ENCODE measurements at places on chromosomes 6 and 20.

- no peak for DNase-seq
Observed at GRCh38 chr6:155493694-155494143, 38.1 kb upstream of the NOX3 start.

- DNase-seq, result no peak
Observed at GRCh38 chr6:16697437-16698161, 63.7 kb downstream of the ATXN1 start.

DNA sequence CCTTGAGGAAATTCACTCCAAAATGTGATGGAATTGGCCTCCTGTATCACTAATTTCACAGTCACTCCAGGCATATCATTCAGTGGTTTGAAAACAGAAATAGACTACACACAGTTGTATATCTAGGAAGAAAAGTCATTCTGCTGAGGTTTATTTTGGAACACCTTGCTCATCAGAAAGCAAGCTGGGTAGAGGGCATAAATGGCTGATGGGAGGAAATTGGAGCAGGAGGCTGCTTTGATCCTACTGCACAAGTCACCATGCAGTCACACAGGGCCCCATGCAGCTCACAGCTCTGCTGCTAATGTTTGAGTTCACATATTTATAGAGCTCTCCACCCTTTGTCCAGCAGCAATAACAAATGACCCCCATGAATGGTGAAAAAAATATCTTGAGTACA is 12.3 kb downstream of the NHLRC1 start:
- DNase-seq, result no peak

DNA sequence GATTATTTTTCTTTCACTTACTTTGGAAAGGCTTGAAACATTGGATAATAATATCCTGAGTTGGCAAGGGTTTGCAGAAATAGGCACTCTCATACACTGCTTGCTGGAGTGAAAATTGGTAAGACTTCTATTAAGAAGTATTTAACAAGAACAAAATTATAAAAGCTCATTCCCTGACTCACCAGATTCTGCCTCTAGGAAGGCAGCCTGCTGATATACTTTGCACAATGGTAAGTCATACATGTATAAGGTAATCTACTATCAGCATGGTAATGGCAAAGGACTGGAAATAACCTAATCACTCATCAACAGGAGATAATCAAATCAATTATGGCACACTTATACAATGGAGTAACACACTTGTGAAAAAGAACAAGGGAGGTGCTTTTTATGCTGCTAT is 85.8 kb downstream of the PLCG1 start:
- DNase-seq, result no peak

DNA sequence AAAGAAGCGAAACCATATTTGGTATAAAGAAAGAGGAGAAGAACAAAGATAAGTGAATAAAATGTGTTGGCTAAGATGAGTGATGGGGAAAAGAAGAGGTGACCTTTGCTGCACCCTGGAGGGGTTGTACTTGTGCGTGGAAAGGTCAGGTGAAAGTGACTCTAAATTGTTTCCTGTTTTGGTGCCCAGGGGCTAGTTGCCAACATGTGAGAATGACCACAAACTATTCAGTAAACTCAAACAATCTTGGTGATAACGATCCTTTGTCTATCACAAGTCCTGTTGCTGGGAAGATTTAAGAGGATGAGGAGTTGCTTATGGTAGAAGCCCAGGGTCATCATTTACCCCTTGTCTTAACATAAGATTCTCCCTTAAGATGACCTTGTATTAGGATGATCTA is 57.9 kb downstream of the ADGRF5 start:
- DNase-seq, result no peak

- no peak for DNase-seq
Observed at GRCh38 chr6:27293436-27294098, 18.5 kb downstream of the POM121L2 start.

GRCh38 chr6:30169658-30170614 is 6.6 kb downstream of the TRIM15 start:
- DNase-seq, result no peak

- no peak for DNase-seq
Observed at GRCh38 chr6:151111670-151112069, 128.1 kb upstream of the AKAP12 start.

DNA sequence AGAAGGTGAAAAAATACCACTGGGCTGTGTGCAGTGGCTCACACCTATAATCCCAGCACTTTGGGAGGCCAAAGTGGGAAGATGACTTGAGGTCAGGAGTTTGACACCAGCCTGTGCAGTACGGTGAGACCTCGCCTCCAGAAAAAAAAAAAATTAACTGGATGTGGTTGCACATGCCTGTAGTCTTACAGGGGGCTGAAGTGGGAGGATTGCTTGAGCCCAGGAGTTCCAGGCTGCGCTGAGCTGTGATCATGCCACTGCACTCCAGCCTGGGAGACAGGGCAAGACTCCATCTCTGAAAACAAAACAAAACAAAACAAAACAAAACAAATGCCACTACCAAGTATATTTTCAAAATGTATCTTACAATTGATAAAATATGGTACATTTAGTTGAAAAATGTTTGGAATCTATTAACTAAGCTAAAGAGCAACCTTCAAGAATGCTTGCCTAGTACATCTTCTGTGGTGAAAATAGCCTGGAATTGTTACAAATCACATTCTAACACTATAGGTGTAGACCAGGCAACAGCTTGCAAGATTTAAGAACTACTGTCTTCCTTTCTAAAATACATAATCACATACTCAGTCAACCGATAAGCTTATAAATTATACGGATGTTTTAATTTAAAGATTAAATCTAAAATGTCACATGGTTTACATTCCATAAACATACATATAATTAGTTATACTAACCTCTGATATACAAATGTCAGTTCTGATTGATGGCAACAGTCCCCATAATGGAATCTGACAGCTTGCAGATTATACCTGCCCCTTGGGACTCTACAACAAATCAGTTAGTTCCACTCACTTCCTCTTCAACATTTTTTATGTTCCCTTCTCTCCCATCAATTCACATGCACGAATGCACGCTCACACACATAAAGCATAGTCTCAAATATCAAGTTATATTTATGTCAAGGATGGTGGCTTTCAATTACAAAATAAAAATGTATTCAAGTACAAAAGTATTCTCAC is 150.8 kb downstream of the ASCC3 start:
- no peak for DNase-seq

DNA sequence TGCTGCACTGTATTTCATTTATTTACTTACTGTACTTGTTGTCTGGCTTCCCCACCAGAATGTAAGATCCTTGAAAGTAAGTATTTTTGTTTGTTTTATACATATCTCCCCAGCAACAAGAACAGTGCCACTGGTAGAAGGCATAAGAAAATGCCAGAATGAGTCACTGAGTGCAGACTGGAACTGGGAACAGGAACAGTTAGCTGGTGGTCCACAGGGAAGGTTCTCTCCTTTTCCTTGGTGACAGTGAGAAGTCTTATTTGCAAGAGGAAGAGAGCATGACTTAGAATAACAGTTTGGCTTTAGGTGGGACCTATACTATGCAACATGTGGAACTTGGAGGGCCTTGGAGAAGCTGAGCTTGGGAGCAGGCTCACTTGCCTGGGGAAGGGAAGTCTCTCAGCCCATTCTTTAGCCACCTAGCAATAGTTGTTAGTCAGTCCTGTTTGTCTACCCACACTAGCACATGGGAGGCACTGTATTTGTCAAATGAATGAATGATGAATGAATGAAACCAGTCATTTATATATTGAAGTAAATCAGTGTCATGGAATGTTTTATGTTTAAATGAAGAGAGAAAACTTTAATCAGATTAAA is 203.5 kb downstream of the KCNQ5 start:
- DNase-seq, result no peak

DNA sequence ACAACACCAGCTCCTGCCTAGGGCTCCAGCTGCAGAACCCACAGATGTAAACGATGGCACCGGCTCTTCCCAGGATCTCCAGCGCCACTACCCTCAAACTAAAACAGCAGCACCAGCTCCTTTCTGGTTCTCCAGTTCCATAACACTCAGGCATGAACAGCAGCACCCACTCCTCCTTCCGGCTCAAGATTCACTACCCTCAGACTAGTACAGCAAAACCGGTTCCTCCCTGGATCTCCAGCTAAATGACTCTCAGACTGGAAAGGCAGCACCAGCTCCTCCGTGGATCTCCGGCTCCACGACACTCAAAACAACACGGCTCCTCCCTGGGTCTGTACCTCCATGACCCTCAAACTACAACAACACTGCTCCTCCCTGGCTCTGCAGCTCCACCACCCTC is 325.0 kb downstream of the PREX1 start:
- DNase-seq, result no peak

DNA sequence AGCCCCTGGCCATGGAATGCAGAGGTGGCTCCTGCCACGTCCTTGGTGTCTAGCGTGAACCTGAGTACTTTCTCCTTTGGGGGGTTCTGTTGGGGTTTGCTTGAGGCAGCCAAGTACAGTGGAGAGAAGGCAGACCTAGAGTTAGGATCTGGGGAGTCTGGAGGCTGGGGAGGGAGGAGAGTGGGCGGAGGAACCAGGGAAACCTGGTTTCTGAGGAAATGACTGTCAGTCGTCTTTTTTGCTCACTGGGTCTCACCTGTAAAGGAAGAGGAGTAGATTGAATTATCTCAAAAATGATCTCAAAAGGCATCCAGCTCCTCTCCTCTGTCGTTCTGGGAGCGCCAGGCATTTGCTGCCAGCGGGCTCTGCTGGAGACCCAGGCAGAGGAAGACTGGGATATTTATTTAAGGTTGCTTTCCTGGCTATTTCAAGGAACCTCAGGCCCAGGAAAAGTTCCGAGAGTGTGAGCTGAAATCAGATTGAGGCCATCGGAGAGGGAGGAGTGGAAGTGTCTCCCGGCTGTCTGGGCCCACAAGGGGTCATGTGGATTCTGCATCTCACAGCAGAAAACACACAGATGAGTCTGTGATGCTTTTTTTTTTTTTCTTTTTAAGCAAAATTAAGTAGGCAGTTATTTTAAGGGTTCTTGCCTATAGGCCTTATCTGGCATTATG is 16.1 kb downstream of the EPB41L1 start:
- DNase-seq, result no peak

- DNase-seq, result no peak
Observed at GRCh38 chr6:31114541-31114878, at the start of gene PSORS1C1. Gene PSORS1C1 (plus strand): TSS chr6:31114800. CDS start chr6:31129633, 14,833 bp downstream.
